Diencephalon (tissue), 1 donor: ENCODE measurements at places on chromosomes 13 and 19. TPM values are rescaled to one million over a fixed set of nuclear protein-coding genes. Genes with fewer than 3 reads are reported as not detected.

ZNF836 gene
- 34.6 TPM for total RNA-seq

ZNF99 gene
- 0.92 TPM for total RNA-seq

IRGC gene
- total RNA-seq = not detected

MAB21L1 gene
- 6.9 TPM for total RNA-seq

CYP4F8 gene
- total RNA-seq = not detected

ZSCAN22 gene
- total RNA-seq = 2.5 TPM

TGFBR3L gene
- total RNA-seq = not detected

ZNF154 gene
- total RNA-seq = 31.4 TPM

KCTD15 gene
- 48.0 TPM for total RNA-seq

SULT2A1 gene
- not detected for total RNA-seq

PBX4 gene
- 10.6 TPM for total RNA-seq

CLEC4M gene
- total RNA-seq = not detected

DAND5 gene
- not detected for total RNA-seq
